ENCODE measurements at places on chromosomes 5 and 9.

DNA sequence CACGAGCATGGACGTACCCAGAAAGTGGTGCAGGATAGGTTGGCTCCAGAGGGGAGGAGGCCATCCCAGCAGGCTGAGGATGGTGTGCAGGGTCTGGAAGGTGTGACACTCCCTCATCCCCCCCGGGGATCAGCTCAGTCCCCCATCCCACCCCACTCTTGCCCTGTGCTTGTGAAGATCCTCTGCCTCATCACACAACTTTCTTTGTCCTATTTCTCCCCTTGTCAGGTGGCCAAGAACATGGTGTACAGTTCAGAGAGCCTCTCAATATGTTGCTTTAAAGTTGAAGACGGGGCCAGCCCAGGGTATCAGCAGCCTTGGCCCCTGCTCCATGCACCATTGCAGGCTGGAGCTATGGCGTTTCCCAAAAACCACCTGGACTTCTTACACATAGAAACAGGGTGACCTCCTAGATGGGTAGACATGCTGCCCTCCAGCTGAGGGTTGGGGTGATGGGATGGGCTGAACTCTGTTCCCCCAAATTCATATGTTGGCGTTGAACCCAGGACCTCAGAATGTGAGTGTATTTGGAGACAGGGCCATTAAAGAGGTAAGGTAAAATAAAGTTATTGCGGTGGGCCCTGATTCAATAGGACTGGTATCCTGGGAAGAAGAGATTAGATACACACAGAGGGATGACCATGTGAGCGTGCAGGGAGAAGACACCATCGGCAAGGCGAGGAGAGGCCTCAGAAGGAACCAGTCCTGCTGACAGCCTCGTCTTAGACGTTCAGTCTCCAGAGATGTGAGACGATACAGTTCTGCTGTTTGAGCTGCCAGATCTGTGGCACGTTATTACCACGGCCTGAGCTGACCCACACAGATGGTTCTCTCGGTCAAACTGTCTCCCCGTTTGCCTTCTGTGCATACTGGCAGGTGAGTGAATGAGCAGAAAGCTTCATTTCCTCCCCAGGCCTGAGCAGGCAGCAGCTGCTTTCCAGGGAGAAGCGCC is 272.5 kb downstream of the GADD45G start:
- no peak overlapping the region for H3K27ac ChIP-seq
- DNase-seq, result no peak
- H3K27me3 ChIP-seq, result no peaks in the 10 kb centered on the region

DNA sequence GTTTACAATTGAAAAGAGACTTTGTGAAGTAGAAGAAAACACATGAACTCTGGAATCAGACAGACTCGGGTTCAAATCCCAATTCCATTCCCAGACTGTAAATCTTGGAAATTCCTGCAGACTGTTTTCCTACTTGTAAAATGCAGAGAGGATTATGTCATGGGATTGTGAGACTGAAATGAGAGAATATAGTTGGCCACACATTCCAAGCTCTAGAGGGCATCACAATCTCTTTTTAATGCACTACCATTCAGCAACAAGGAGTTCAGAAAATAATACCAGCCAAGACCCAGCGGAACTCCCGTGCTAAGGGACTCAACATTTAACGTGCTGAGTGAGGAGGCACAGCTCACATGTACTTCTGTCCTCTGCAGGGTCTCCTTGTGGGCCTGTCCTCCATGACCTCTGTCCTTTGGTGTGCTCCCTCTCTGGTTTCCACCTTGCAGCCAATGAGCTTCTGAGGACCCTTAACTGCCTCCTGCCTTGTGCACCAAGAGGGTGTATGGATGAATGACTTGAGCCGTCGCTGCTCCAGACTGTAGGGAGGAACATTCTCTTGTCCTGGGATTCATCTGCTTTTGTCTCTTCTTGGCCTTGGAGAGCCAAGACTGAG is 263.5 kb downstream of the NTRK2 start:
- no peaks in the 10 kb centered on the region for H3K4me1 ChIP-seq
- H3K4me3 ChIP-seq, result no peak overlapping the region
- no peak for DNase-seq
- no peaks in the 10 kb centered on the region for H3K36me3 ChIP-seq
- H3K27me3 ChIP-seq, result no peaks in the 10 kb centered on the region
- H3K27ac ChIP-seq, result no peak overlapping the region

GRCh38 chr5:113164021-113164420 is 187.4 kb downstream of the DCP2 start:
- DNase-seq, result no peak
- no peaks in the 10 kb centered on the region for H3K27me3 ChIP-seq
- no peak overlapping the region for H3K4me3 ChIP-seq
- H3K36me3 ChIP-seq, result no peaks in the 10 kb centered on the region
- no peak overlapping the region for H3K27ac ChIP-seq

DNA sequence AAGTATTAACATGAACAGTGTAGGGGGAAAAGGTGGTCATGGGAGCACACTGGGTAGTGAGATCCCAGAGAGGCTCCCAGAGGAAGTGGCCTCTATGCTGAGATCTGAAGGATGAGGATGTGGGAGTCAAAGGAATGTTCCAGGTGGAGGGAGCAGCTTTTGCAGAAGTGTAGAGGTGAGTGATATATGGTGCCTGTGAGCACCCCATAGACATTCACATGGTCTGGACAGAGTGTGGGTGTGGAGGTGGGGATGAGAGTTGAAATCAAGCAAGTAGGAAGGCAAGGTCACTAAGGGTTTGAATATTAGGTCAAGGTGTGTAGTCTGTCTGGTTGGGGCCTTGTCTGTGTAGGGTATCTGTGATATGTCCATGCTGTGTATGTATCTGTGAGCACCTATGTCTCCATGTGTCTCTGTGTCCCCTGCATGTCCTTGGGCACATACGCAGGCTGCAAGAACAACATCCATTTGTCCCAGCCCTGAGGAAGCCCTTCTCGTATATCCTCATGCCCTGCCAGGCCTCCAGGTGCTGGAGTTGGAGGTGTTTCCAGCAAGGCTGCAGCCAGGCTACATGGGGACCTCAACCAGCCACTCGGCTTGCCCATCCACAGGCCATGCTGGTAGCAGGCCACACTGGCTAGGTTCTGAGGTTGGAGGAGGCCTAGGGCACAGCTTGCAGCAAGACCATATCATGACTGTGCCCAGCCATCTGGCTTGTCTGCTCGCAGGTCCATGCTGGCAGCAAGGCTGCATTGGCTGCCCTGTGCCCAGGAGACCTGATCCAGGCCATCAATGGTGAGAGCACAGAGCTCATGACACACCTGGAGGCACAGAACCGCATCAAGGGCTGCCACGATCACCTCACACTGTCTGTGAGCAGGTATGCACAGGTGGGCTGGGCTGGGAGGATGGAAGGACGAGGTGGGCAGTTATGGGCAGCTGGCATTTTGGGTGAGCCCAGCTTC is 4.7 kb downstream of the PDLIM4 start:
- no peaks in the 10 kb centered on the region for H3K36me3 ChIP-seq
- no peak for DNase-seq
- no peak overlapping the region for H3K27ac ChIP-seq
- H3K27me3 ChIP-seq, result peaks cover 8% of the 10 kb centered on the region
- no peaks in the 10 kb centered on the region for H3K4me1 ChIP-seq

DNA sequence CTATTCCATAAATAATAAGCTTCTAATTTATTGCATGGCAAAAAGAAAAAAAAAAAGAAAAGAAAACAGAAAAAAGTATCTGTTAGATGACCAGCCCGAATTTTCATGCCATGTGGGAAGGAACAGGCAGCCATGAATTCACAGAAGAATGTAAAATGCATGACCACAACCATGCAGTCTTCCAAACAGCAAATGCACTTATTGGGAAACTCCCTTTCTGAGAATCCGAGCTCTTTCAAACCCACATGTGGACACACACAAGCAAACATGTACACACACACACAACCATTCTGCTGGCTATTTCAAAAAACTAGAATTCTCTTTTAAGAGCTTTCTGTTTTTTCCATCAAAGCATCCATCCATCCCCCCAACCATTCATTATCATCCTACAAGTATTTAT is 236.1 kb downstream of the DNAH5 start:
- no peak overlapping the region for H3K4me3 ChIP-seq
- no peak for DNase-seq
- H3K4me1 ChIP-seq, result no peaks in the 10 kb centered on the region

GRCh38 chr5:172364773-172365172 is 81.2 kb upstream of the UBTD2 start:
- no peak for DNase-seq
- H3K4me3 ChIP-seq, result no peak overlapping the region
- no peaks in the 10 kb centered on the region for H3K36me3 ChIP-seq
- no peaks in the 10 kb centered on the region for H3K27me3 ChIP-seq

DNA sequence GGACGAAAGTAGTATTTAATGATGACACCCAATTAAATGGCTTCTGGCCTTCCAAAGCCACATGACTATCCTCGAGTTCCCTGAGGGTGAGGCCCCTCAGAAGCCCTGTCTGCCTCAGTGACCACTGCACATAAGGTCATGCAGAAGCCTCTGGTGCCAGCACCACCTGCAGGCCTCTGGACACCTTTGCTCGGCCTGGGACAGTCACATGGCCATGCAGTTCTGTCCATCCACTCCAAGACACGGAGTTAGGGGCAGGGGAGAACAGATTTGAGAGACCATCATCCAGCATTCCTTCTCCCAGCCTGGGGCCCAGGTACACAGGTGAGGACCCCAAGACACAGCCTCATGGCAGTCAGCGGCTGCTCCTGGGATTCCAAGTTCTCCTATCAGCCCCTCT is 145.0 kb downstream of the ROR2 start:
- no peaks in the 10 kb centered on the region for H3K4me1 ChIP-seq
- DNase-seq, result no peak
- H3K27ac ChIP-seq, result no peak overlapping the region
- no peak overlapping the region for H3K4me3 ChIP-seq

- H3K27me3 ChIP-seq, result no peaks in the 10 kb centered on the region
- no peaks in the 10 kb centered on the region for H3K36me3 ChIP-seq
- no peak overlapping the region for H3K4me3 ChIP-seq
Observed at GRCh38 chr5:180910735-180911134, 11.8 kb downstream of the BTNL8 start.

DNA sequence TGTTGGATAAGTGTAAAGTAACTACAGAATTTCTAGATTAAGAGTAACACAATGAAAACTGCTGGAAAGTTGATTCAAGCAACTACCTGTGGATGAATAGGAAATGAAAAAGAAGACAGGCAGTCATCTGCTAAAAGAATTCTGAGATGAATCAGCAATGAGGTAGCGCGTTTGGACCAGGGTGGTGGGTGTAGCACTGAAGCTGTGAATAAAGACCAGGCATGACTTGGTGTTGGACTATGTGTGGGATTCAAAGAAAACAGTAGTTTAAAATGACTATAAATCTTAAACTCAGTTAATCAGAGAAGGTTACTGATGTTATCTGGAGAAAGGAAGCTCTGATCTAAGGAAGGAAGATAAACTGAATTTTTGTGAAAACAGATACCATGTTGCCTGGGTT is 159.8 kb downstream of the FBN2 start:
- H3K4me1 ChIP-seq, result no peaks in the 10 kb centered on the region
- DNase-seq, result no peak
- no peaks in the 10 kb centered on the region for H3K27me3 ChIP-seq
- H3K4me3 ChIP-seq, result no peak overlapping the region

- DNase-seq, result no peak
- H3K27me3 ChIP-seq, result no peaks in the 10 kb centered on the region
- no peaks in the 10 kb centered on the region for H3K4me1 ChIP-seq
- H3K36me3 ChIP-seq, result no peaks in the 10 kb centered on the region
Observed at GRCh38 chr9:107584186-107584585, 94.6 kb upstream of the KLF4 start.

GRCh38 chr5:4164167-4164566 is 568.5 kb downstream of the IRX1 start:
- no peak overlapping the region for H3K27ac ChIP-seq
- H3K4me3 ChIP-seq, result no peak overlapping the region
- DNase-seq, result no peak
- no peaks in the 10 kb centered on the region for H3K27me3 ChIP-seq
- H3K36me3 ChIP-seq, result no peaks in the 10 kb centered on the region

- no peak overlapping the region for H3K27ac ChIP-seq
- no peaks in the 10 kb centered on the region for H3K27me3 ChIP-seq
- no peak overlapping the region for H3K4me3 ChIP-seq
- H3K36me3 ChIP-seq, result no peaks in the 10 kb centered on the region
- H3K4me1 ChIP-seq, result no peaks in the 10 kb centered on the region
Observed at GRCh38 chr9:35254237-35254636, 92.4 kb downstream of the UNC13B start.

GRCh38 chr5:177983763-177984583 is 12.1 kb downstream of the PROP1 start:
- H3K4me1 ChIP-seq, result peaks cover 11% of the 10 kb centered on the region
- no peaks in the 10 kb centered on the region for H3K36me3 ChIP-seq
- no peak overlapping the region for H3K27ac ChIP-seq
- no peak for DNase-seq

- no peaks in the 10 kb centered on the region for H3K4me1 ChIP-seq
- H3K27me3 ChIP-seq, result no peaks in the 10 kb centered on the region
Observed at GRCh38 chr5:74497706-74498105, 142.8 kb downstream of the ENC1 start.

GRCh38 chr9:129027685-129028191 is 393 bp downstream of the SH3GLB2 start:
- peak overlapping the region; percentile 51 for H3K4me3 ChIP-seq
- H3K4me1 ChIP-seq, result peaks cover 19% of the 10 kb centered on the region
- H3K27me3 ChIP-seq, result no peaks in the 10 kb centered on the region
- no peak for DNase-seq
- no peaks in the 10 kb centered on the region for H3K36me3 ChIP-seq

DNA sequence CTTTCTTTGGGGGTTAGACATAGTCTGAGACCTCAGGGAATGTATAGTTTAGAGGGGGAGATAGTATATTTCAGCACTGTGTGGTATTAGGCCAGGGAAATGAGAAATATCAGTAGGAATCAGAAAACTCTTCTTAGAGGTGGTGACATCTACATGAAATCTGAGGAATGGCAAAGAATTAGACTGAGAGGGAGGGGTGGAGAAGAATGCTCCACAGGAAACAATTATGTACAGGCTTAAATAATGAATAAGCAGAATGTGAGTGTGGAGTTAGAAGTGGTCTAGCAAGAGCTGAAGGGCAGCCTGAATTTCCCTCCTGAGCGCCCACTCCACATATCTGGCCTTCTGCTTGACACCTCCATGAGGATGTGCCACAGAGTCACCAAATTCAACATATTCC is 3.6 kb upstream of the MACIR start:
- peaks cover 5% of the 10 kb centered on the region for H3K4me1 ChIP-seq
- H3K27ac ChIP-seq, result no peak overlapping the region
- H3K36me3 ChIP-seq, result no peaks in the 10 kb centered on the region
- no peak for DNase-seq

DNA sequence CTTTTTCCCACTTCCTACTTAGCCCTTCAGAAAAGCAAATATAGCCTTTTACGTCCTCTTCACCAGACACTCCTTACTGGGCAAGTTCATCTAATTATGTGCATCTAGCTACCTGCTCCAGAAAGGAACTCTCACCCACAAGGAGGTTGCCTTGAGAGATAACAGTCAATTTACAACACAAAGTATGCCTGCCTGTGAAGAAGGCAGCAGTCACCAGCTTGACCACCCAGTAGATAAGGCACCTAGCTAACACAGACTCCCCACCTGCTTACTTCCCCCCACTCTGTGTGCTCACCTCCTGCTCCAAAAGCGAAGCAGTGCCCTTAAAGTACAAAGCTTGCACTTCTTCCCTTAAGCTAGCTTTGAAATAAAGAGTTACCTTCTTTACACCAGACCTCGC is 111.7 kb upstream of the MRPS30 start:
- no peaks in the 10 kb centered on the region for H3K27me3 ChIP-seq
- no peaks in the 10 kb centered on the region for H3K4me1 ChIP-seq
- no peak overlapping the region for H3K27ac ChIP-seq
- DNase-seq, result no peak
